ENCODE measurements at places on chromosomes 7 and 10.

DNA sequence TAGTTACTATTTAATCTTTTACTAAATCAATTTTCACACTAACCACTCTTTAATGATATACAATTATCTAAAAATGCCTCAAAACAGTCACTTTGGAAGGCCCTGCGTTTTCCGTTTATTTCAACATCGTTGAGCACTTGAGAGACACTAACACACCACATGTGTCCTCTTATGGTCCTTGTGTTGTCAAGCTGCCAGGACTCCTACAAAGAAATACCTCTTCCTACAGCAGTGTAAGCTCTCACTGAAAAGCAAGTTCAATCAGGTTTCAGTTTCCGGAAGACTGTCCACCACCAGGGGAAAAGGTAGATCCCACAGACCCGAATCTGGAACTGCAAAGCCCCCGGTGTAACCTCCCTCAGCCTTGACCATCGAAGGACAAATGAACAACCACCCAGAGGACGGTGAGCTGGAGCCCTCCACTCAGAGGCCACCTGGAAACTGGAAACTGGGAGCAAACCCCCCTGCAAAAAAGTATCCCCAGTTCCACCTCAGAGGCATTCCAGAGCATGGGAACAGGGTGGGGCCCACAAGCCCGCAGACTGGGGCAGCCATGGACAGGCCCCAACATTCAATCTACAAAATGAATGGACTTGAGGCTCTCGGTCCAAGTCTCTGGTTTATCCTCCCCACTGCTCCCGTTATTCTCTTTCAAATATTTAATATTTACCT lies 37.6 kb downstream of the KCNH2 start:
- no peak for DNase-seq

DNA sequence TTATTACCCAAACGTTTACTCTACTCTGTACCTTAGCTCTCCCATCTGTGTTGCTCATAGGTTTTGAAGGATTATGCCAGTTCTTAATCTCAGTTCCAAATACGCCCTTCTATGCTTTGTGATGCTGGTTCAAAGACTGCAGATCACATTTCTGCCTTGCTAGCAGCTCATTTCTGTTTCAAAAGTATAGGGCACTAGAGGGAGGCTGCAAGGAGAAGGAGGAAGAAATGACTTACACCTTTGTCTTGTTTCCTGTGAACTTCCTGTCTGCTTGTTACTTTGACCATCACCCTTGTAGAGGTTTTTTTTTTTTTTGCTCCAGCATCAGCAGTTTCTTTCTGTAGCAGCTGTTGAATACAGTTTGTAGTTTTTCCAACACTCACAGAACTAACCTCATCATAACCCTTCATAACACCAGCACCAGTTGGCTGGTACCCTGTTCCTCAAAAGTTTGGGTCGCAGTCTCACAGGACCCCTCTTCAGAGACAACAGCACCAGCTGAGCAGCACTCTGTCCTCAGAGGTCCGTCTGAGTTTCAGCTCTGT lies 16.5 kb downstream of the SLK start:
- no peak for DNase-seq

DNA sequence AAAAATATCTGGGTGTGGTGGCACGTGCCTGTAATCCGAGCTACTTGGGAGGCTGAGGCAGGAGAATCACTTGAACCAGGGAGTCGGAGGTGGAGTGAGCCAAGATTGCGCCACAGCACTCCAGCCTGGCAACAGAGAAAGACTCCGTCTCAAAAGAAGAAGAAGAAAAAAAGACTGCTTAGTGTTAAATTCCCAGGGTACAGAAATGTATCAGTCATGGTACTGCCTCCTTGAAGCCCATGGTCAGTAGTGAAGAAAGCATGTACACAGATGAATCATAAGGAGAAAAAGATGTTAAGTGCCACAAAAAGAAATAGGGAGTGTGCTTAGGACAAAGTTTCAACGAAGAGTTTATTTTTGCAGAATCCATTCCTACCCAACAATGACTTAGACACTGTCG lies 62.5 kb upstream of the KMT2E start:
- DNase-seq: peak; percentile 82

DNA sequence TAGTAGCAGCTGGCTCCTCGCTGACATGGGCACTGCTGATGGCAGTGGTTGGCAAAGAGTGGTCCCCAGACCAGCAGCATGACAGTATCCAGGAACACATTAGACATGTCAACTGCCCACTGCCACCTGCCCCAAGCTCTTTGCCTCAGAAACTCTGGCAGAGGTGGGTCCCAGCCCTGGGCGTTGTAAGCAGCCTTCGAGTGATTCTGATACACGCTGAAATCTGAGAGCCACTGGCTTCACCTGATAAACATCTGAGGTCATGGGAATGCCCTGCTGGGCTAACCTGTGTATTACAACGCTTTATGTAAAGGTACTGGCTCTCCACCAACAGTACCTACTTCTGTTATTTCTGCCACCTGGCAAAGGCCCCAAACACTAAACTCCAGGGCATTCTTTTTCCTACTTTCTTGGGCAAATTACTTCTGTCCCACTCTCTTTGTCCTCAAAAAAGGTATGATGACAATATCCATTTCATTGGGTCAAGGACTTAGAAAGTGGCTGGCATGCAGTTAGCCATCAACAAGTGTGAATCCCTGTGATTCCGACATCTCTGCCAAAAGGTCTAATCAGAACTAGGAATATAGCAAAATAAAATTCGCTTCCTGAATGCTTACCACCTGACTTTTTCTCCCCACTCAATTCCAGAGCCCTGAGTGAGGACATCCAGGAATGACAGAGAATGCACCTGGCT lies 9.2 kb downstream of the SGMS1 start:
- no peak for DNase-seq

- DNase-seq: no peak
Measured at GRCh38 chr7:94142281-94142680, 138.1 kb upstream of the BET1 start.

GRCh38 chr7:35648367-35648766 lies 46.6 kb downstream of the HERPUD2 start:
- DNase-seq: no peak

GRCh38 chr7:68187532-68187931 lies 1190.9 kb downstream of the TYW1 start:
- no peak for DNase-seq

GRCh38 chr10:129165770-129166169 lies 301.3 kb upstream of the MGMT start:
- no peak for DNase-seq

DNA sequence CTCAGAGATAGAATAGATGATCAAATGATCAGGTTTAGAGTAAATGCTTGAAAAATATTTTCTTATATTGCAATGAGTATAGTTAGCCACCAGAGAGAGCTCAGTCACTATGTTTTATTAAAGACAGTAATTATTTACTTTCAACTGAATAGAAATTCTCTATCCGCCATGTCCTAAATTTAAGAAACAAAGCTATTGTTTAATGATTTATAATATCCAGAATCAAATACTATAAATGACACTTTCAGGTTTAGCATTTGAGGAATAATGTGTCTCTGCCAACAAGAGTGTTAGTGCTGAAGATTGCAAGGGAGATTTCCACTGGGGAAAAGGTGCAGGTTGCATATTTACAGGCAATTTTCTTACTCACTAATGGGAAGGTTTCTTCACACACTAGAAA lies 184.7 kb downstream of the DGKB start:
- DNase-seq: no peak

DNA sequence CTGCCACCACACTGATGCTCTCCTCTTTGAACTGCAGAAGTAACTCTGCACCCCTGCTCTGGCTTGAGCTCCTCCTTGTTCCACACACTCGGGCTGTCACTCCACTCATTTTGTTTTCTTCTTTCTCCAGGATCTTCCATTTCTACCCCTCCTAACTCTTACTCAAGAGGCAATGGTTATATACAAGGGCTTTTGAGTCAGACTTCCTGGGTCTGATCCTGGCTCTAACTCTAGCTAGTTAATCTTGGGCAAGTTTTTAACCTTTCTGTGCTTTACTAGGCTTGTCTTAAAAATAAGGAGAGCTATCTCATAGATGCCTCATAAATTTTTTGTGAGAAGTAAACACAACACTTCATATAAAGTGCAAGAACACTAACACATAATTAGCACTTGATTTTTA lies 45.3 kb upstream of the GNAI1 start:
- DNase-seq: peak; percentile 27

DNA sequence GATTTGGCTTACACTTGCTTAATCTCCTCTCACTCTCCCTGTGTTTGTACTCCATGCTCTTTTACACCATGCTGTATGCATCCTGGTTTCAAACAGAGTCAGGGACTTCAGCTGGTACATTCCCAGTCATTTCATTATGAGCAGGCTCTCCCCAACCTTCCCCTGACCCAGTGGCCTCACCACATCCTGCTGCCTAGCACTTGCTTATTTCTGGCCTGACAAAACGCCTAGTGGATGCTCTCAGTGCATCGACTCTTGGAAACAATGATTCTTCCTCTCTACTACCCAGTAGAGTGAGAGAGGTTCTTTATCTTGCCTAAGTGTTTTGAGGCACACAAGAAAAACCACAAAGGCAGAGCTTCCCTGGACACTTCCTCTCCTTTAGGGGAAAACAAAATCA lies 63.4 kb downstream of the CAV1 start:
- DNase-seq: peak; percentile 65

- DNase-seq: no peak
Measured at GRCh38 chr7:33130184-33130583, 820 bp downstream of the BBS9 start.

- no peak for DNase-seq
Measured at GRCh38 chr10:43131906-43132305, 6.3 kb upstream of the CSGALNACT2 start.

GRCh38 chr10:78212786-78213175 lies 179.1 kb downstream of the RPS24 start:
- DNase-seq: no peak

GRCh38 chr10:6603142-6604125 lies 23.4 kb upstream of the PRKCQ start:
- DNase-seq: no peak

DNA sequence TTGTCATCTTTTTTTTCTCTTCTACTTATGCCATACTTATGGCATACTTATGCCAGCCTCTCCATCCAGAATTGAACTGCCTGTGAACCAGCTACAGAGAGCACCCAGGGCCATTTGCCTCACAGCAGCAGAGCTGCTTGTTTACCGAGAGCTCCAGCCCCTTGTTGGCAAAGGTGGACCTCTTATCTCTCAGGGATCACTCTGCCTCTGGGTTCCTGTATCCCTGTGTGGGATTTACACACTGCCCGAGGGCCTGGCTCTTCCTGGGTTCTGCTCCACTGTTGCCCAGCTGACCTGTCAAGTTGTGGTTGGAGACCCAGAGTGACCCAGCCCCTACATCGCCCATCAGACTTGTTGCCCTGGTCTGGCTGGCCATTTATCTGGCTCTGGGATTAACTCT lies 22.3 kb downstream of the MRPS33 start:
- no peak for DNase-seq

- no peak for DNase-seq
Measured at GRCh38 chr10:33482486-33482885, 148.0 kb upstream of the NRP1 start.

DNA sequence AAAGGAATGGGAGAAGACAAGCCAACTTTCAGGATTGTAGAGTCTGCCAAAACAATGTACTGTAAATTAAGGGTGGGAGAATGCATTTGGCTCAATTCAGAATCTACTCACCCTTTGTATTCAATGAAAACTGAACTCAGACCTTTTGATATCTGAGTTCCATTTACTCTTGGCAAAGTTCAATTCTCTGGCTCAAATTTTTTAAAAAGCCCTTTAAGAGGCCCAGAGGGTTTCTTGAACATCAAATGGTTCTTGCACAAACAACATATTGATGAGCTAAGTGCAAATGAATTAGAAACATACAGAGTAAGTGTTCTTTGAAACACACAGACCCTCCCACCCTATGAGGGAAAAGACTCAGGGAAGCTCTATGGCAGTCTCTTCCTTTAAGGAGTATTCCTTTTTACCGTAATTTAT lies 5.2 kb upstream of the XPNPEP1 start:
- DNase-seq: peak; percentile 61

DNA sequence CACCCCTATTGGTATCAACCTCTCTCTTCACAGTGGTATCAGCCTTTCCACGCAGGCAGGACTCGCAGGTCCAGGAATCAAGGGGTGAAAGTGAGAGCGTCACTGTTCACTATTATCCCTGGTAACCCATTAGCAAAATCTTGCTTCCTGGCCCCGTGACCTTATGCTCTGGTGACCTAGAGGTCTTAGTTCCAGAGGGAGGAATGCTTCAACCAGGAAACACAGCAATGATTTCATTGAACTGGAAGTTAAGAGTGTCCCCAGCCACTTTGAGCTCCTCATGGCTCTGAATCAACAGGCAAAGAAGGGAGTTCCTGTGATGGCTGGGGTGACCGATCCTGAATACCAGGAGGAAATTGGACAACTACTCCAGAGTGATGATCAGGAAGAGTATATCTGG lies 90.6 kb downstream of the CUL2 start:
- DNase-seq: no peak

DNA sequence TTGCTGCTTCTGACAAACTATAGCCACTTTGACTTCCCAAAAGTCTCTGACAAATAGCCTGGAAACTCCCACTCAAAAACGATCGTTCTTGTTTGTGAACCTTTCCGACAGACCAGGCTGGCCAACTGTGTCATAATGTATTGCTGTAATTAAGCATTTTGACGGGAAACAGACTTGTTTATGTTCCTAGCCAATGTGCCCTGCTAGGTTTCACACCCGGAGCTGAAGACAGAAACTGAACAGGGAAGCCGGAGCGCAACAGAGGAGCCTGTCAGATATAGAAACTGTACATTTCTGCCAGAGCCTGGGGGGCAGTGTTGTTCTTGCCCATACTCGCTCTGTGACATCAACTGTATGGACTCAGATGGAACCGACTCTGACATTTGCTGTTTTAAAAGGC lies 55.3 kb upstream of the C7orf33 start:
- no peak for DNase-seq

GRCh38 chr10:73639286-73639685 lies 2.0 kb downstream of the MYOZ1 start:
- no peak for DNase-seq

DNA sequence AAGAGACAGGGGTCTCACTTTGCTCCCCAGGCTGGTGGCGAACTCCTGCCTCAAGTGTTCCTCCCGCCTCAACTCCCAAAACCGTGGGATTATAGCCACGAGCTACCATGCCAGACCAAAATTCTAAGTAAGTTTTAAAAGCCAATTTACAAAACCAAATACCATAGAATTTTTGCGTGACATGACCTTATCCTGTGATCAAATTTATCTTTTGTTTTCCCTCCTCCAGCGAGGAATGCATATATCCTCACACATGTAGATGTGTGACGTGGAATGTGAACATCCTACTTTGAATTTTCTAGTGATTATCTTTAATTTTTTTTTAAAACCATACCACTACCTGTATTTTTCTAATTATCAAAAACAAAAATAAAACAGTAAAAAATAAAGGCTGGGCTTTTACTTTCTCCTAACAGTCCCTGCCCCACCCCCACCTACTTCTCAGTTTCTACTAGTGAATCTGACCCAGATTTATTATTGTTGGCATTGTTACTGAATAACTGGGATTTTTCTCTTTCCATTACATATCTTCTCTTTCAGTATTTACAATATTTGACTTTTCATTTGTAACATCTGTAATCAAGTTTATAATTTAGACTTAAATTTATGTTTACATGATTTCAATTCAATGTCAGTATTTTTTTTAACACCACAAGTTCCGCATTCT lies 26.0 kb downstream of the CYTH3 start:
- peak; percentile 76 for DNase-seq

GRCh38 chr10:49499305-49499851 lies 39.5 kb downstream of the ERCC6 start:
- DNase-seq: no peak
